ENCODE measurements at places on chromosomes 16 and 17. TPM values are rescaled to one million over a fixed set of nuclear protein-coding genes. Genes with fewer than 3 reads are reported as not detected.

Gene SLC47A1
- 1.0 TPM for total RNA-seq

Gene BCAS3
- total RNA-seq: 17.8 TPM

Gene ZG16B
- total RNA-seq: 62.1 TPM

Gene CSH2
- total RNA-seq: not detected

Gene KRT32
- not detected for total RNA-seq

Gene DBNDD1
- 2.2 TPM for total RNA-seq

Gene SCGB1C2
- not detected for total RNA-seq

Gene CRLF3
- total RNA-seq: 12.0 TPM

Gene PIP4K2B
- total RNA-seq: 16.8 TPM

Gene TMC7
- total RNA-seq: 10.0 TPM

Gene MT4
- total RNA-seq: not detected

Gene CCL7
- total RNA-seq: 0.72 TPM

Gene PLCG2
- 9.6 TPM for total RNA-seq

Gene SRCIN1
- 1.1 TPM for total RNA-seq
